ENCODE measurements at places on chromosomes 3 and 15. TPM values are rescaled to one million over a fixed set of nuclear protein-coding genes. Genes with fewer than 3 reads are reported as not detected.

DNA sequence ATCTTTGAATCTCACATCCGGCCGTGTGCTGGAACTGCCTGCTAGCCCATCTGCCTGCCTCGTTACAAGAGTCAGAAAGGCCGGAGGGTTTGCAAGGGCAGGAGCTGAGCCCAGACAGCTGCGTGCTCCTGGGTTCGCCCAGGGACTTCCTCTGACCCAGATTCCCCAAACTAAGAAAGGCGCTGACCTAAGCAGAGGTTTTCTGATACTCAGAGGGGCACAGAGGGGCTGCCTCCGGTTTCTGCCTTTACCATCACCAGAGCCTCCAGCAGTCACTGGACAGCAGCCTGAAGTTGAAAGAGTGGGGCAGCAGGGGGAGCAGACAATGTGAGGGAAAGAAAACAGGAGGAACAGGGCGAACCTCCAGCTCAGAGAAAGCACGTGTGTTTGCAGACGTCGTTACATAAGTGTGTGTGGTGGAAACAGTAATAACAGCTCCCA lies 33.4 kb upstream of the RAD18 start:
- DNase-seq, result peak; percentile 10

RTF1 gene
- total RNA-seq, result 37.8 TPM

DNA sequence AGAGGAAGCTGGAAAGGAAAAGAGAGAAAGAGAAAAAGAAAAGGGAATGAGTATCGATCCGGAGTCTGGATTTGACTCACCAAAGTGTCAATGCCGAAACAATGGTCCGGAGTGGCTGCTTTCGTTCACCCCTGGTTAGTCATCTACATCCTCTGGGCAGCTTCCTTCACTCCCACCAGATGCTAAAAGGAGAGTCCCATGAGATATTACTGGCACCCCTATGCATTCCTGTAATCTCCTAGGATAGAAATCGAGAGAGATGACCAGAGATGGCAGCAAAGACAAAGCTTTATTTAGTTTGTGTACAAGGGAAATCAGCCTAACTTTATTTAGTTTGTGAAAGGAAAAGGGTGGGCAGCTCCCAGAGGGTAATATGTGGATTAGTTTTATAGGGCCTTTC lies 622.2 kb downstream of the ZPLD1 start:
- peak; percentile 20 for DNase-seq

GRCh38 chr15:90989040-90989768 lies 5.1 kb downstream of the PRC1 start:
- no peak for DNase-seq

GRCh38 chr15:101031213-101031612 lies 112.1 kb downstream of the LRRK1 start:
- peak; percentile 31 for DNase-seq

GRCh38 chr3:60025096-60026050 lies 975.5 kb upstream of the CFAP20DC start:
- DNase-seq, result peak; percentile 65

GPR62 gene
- total RNA-seq, result not detected

DNA sequence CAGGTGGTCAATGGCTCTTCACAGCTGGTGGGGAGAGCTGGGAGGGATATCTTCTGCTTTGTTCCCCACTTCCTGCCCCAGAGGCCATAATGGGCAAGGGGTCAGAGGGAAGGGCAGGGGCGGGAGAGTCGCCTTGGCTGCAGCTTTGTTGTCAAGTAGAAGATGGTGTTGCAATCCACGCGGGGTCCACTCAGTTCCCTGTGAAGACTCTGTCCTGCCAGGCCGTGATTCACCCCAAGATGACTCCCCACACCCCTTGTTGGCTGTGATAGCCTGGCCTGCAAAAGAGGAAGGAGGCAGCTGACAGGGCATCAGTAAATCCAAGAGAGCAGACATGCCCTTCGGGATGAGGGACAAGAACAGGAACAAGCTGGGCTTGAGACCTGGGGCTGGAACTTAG lies 6.9 kb downstream of the GALNT15 start:
- DNase-seq, result no peak

- no peak for DNase-seq
These were observed 70.9 kb downstream of the SCN5A start for GRCh38 chr3:38578551-38578950.

FAM162A gene
- 72.2 TPM for total RNA-seq

DNA sequence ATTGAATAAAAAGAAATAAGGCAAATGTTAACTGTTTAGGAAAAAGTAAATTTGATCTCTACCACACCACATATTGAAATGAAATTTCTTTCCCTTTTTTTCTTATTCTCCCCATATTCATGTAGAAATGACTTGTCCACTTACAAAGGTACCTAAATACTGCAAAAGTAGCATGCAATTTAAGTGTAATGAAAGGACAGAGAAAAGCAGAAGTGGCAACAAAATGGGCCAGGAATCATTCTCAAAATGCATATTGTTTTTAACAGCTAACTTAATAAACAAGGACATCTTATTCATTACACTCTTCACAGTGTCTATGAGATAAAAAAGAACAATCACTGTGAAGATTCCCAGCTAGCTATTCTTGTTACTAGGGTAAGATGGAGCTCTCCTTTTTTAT lies 40.6 kb upstream of the FGF7 start:
- DNase-seq, result no peak

LRRC2 gene
- 0.36 TPM for total RNA-seq

UQCRC1 gene
- 199 TPM for total RNA-seq

HTR3D gene
- total RNA-seq, result not detected

- no peak for DNase-seq
These were observed 129.2 kb downstream of the ZNF609 start for GRCh38 chr15:64589435-64590084.

GRCh38 chr15:81418891-81419290 lies 44.9 kb upstream of the TMC3 start:
- DNase-seq, result no peak

CEMIP gene
- 3.6 TPM for total RNA-seq

ST3GAL6 gene
- total RNA-seq, result 4.8 TPM

IQCF5 gene
- total RNA-seq, result not detected

- DNase-seq, result no peak
These were observed 168.6 kb upstream of the IQSEC1 start for GRCh38 chr3:13241621-13242363.

DNA sequence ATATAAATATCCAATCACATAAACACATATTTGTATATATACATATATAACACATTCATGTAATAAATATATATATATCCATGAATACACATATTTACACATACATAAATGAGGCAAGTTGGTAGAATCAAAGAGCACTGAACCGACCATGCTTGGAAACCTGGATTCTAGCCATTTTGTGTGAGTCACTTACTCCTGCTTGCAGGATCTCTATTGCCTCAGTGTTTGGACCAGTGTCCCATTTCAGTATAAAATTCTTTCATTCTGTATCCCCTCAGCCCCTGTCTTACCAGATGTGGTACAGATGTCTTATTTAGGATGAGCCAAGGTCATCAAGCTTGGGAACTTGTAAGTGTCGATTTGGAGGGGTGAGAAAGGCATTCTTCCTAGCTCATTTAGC lies 391.4 kb upstream of the FRG2C start:
- peak; percentile 66 for DNase-seq

DNA sequence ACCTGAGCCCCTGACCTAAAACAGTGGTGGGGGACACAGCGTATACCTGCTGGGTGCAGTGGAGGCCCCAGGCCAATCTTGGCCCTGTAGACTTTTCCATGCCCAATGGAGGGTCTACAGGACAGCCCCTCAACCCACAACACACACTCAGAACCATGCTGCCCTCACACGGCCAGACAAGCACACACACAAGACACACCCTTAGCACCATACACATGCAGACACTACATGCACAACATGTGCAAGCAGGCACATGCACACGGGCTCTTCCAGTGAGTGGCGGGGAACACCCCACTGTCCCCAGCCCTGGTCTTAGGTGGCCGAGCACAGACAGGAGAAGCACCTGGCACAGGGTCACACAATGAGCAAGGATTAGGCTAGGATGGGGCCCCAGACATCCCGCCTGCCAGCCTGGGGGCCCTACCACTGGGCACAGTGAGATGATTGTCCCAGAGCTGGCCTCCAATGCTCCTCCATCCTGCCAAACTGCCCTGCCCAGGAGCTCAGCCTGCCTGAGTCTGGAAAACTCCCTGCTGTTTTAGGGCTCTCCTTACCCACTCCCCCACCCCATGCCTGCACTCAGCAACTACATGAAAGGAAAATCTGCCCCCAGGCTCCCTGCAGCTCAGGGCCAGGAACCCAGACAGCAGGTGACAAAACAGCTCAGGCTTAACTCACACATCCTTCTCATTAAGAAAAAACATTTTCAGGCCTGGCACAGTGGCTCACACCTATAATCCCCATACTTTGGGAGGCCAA lies 15.8 kb downstream of the IQSEC1 start:
- no peak for DNase-seq

IL5RA gene
- not detected for total RNA-seq

GTPBP8 gene
- 25.7 TPM for total RNA-seq

GRCh38 chr3:14768182-14768790 lies 50.5 kb upstream of the FGD5 start:
- DNase-seq, result no peak
